ENCODE measurements at places on chromosomes 2 and 18. TPM values are rescaled to one million over a fixed set of nuclear protein-coding genes. Genes with fewer than 3 reads are reported as not detected.
A peak's percentile ranks its signal among the peaks of the same experiment; 100 is the strongest.

The TEKT4 gene
- total RNA-seq: not detected

The C2orf80 gene
- not detected for total RNA-seq

The REG1B gene
- total RNA-seq: not detected

The SATB2 gene
- total RNA-seq: 23.1 TPM

The IL37 gene
- total RNA-seq: not detected

The TUBA4B gene
- not detected for total RNA-seq

The GPR45 gene
- not detected for total RNA-seq

The CREB1 gene
- 50.8 TPM for total RNA-seq

The HAAO gene
- total RNA-seq: 24.3 TPM

The HOXD11 gene
- total RNA-seq: not detected

The PSMA8 gene
- total RNA-seq: not detected

- no peak for DNase-seq
These were observed 27.9 kb downstream of the CNDP1 start for GRCh38 chr18:74562131-74562730.

- DNase-seq: no peak
These were observed 109.7 kb upstream of the UPP2 start for GRCh38 chr2:157991932-157992331.

GRCh38 chr2:169716238-169716886 is 17.3 kb upstream of the KLHL23 start:
- DNase-seq: peak; percentile 89

DNA sequence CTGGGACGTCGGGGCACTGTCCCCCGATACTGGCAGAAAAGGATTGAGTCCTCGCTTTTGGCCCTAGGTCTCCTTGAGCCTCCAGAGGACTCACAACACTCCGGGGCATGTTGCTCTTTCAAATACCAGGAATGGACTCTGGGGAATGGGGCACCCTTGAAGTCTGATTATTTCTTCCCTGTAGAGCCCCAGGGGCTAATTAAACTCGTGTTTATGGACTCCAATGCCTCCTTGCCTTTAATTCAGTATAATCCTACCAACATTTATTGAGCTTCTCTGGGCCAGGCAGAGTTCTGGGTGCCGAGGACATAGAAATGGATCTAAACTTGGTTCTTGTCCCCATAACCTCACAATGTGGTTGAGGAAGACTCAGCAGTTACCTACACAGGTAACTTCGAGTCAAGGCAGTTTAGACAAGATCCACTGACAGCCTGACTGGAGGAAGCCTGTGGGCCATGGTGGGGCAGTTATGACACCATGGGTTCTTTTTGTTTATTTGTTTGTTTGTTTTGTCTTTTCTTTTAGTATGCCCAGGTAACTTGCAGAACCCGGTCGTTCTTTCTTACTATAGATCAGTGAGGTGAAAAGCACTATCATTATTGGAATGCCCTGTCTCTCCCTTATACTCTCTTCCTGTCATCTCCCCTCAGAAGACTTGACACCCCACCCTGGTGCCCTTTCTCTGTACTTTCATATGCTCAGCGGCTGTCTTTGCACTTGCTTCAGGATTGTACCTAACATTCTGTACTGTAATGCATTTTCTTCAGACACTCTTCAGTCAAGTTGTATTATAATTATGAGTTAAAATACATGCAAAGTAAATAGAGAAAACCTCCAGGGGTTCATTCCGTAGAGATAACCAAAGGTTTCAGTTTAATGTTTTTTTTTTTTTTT is 3.2 kb downstream of the CFLAR start:
- no peak for DNase-seq

DNA sequence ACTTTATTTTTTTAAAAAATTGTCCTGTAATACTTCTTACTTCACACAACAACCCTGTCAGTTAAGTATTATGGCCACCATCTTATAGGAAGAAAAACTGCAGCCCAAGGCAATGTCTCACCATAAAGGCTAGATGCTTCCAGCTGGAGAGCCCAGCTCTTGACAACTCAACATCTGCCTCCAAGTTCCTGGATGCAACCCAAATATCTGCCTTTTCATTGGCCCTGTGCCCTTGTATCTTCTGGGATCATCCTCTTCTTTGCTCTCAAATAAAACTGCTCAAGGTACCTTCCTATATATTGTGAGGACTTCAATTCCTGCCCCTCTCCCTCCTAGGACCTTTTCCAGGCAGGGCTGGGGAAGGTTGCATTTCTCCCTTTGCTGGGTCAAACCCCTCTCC is 69.5 kb downstream of the BIN1 start:
- peak; percentile 72 for DNase-seq

DNA sequence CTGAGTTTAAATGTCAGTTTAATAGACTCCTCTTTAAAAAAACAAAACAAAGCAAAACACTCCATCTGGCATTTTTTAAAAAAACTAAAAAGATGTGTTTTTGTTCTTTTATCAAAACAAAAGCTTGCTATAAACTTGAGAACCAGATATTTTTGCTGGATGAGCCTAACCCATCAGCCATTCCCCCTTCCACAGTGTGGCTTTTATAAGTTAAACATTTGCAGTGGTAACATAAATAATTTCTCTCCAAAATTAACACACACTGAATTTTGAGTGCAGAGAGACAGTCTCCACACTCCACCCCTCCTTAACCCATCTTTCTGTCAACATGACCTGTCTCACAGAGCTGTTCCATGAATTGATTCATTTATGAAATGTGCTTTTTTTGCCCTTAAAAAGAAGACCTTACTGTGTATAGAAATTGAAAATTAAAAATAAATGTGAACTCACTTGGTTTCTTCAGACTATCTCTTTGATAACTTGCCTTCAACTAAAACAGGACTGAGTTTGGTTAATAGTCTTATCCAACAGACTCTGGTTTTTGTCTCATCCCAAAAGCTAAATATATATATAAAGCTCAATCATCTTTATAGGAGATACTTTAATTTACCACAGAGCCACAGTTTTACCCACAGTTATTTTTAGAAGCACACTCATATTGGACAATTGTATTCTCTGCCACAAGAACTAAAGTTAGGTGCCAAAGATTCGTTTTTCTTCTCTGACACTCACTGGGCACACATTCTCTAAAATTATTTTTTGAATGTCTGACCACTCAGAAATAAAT is 64.8 kb upstream of the STK39 start:
- peak; percentile 5 for DNase-seq

DNA sequence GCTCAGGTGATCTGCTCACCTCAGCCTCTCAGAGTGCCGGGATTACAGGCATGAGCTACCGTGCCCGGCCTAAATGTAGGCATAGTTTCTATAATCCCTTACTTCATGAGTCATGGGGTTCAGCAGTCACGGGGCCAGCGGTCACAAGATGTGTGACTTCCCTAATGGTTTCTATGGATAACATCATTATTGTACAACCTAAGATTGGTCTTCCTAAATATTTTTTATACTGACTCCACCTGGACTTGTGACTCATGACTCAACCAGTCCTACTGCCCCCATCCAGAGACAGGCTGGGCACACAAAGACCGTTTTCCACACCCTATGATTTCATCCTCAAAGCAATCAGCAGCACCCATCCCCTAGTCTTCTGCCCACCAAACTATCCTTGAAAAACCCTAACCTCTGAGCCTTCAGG is 15.9 kb downstream of the FAM210A start:
- no peak for DNase-seq

DNA sequence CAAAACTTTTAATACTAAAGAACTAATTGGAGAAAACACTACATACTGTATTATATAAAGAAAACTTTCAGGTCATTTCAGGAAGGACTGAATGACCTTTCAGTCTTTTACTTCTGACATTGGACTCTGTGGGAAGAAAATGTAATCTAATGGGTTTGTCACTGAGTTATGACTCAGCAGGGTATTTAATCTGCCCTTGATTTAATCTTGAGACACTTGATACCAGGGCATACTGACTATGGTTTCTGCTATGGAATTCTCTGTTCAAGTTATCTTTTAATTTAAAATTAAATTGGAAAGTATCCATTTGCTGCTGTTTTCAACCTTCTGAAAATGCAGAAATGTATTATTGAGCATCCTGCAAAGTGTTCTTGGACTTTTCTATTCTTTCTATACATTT is 354.2 kb upstream of the GALNT5 start:
- no peak for DNase-seq

DNA sequence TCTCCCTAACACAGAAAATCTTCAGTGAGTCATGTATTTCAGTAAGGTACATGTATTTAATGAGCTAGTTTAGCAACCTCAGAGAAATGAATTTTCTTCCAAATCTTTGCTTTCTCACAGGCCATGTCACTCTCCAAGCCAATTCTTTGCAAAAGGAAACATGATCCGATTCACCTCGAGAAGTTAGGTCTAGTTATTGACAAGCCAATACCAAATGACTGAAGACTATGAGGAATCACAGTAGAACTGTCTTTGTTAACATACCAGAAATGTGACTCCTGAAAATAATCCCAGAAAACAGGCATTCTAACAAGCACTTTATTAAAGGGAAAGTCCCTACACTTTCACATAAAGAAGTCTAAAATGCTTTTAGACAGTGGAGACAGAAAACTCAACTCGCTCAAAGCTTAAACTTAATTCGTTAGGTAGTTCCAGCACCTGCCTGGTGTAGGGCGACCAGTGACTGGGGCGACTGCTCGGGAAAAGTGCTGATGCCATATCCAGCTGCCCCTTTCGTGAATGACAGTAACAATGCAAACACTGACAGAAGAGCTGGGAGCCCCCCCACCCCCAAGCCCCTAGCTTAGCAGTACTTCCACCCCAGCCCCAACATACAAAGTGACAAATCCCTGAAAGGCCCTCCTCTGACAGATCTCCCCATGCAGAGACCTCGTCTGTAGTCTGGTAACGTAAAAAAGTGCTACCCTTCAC is 1.8 kb downstream of the MEMO1 start:
- peak; percentile 48 for DNase-seq

DNA sequence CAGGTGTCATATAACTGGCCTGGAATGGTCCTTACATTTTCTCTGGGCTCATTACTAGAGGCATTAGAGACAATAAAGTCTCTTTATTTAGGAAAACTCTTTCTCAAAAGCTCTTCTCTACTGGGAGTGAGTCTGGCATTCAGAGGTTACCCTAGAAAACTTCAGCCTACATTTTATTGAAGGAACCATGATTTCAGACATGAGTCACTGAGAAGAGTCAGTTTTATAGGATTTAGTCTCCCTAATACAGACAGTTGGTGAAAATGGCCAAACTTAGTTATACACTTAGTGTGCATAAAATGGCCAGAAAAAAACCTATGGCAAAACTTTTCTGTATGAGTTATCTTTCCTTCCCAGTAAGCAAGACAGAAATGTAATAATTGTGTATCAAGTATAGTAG is 689.4 kb downstream of the ZEB2 start:
- DNase-seq: no peak

GRCh38 chr2:144020047-144020446 is 499.9 kb downstream of the ZEB2 start:
- DNase-seq: no peak

DNA sequence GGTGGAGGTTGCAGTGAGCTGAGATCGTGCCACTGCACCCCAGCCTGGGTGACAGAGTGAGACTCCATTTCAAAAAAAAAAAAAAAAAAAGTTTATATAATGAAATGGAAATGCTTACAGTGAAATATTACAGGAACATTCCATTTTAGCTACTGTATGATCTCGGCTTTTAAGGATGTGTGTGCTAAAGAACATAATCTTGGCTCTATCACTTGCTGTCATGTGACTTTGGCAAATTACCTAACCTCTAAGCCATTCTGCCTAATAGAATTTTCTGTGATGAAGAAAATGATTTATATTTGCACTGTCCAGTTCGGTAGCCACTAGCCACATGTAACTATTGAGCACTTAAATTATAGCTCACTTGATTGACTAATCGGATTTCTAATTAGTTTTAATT is 36.3 kb downstream of the SMAD4 start:
- no peak for DNase-seq

GRCh38 chr2:26122630-26123029 is 50.3 kb upstream of the GAREM2 start:
- no peak for DNase-seq

- DNase-seq: no peak
These were observed 12.5 kb downstream of the CTDP1 start for GRCh38 chr18:79692056-79692455.

DNA sequence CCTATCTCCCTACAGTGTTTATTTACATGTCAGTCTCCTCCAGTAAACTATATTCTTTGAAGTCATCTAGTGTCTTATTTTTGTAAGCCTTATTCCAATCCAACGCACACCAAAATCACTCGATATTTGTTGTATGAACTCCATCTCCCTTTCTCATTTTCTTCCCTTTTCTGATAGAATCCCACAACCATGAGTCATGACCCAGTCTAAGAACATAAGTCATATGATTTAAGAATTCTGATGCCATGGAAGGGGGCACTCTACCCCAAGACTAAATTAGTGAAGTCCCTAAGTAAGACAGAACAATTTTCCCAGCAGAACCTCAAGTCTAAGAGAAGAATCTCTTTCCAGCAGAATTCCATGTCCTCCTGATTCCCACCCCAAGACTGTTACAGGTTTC is 5.4 kb downstream of the CHMP3 start:
- no peak for DNase-seq

GRCh38 chr2:233006648-233007047 is 6.4 kb downstream of the NGEF start:
- DNase-seq: no peak

DNA sequence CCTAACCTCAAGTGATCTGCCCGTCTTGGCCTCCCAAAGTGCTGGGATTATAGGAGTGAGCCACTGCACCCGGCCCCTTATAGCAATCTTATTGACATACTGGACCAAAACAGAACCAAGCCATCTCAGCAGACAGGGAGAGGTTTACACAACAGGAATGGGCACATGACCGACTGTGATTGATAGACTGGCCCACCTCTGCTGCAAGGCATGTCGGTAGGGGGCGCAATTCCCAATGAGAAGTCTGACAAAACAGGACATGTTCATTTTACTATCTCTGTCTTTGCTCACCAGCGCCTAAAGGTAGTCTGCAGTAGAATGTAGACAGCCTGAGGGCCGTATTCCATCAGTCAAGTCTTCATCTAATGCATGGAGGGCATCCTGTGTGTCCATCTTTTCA is 2.0 kb downstream of the LYPD6B start:
- DNase-seq: no peak

DNA sequence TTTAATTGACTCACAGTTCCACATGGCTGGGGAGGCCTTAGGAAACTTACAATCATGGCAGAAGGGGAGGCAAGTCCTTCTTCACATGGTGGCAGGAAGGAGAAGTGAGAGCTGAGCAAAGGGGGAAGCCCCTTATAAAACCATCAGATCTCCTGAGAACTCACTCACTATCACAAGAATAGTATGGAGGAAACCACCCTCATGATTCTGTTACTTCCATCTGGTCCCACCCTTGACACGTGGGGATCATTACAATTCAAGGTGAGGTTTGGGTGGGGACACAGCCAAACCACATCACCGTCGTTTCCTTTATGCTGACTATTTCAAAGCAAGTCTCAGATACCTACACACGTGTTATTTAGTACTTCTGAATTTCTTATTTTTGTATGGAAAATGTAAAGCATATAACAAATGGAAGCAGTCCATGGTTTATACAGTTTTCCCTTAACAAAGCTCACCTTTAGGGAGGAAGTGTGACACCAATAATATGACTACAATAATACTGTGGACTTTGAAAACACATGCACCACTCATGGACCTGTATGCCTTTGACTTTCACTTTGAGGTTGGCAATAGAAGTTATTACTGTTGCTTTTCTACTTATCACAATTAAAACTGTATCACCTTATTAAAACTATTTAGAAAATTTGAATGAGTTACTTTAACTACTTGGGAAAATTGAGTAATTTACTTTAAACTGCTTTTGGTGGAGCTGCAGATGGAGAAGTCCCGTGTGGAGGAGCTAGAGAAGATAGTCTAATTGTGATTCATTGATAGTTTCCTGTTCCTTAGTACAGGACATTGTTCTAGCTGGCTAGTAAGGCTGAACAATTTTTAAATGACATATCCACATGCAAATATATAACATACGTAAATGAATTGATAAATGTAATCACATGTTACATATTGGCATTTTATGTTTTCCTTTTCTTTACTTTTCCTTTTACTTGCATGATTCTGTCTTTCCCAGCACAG is 37.3 kb downstream of the MTCL1 start:
- no peak for DNase-seq
